NCI-H1436 treated with DMSO at 0.1 percent for 48 hours (cell line): ENCODE measurements at places on chromosomes 6 and 20.

DNA sequence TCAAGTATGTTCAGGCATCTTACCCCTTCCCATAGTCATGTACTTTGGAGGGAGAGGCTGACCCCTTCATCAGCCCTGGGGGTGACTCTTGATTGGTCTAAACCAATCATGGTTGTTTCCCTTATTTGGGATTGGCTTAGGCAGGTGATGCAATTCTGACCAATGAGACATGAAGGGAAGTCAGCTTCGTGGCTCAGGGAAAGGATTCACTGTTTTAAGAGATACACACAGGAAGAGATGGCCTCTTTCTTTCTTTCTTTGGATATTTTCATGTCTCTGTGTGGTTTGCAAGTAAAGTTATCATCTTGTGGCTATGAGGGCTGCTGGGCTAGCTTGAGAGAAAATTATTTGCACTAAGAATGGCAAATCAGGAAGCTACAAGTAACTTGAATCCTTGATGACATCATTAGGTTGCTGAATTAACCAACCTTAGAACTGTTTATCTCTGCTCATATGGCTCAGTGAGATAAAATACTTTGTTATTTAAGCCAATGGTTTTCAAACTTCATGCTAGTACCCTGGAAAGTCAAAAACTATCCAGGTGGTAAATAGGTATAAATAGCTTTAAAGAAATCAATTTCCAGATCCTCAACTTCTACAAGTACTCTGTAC lies 144.2 kb upstream of the CENPW start:
- DNase-seq = no peak

DNA sequence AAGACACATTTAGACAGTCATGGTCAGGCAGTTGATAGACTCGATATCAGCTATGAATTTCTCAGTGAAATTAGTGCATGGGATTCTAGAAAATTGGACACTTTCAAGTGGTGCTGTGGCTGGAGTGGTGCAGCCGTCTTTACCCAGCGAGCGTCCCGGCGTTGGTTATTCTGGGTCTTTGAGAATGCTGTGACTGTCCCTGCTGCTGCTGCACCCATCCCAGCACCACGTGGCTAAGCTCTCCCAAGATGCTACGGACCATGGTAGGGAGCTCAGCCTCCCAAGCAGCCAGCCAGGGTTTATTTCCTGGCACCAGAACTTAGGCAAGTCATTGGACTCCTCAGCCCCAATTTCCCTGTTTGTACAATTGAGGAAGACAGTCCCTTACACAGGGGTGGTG lies 147.2 kb upstream of the RPS6KA2 start:
- no peak for DNase-seq

- DNase-seq = no peak
Measured at GRCh38 chr6:84103029-84103428, 69.5 kb downstream of the MRAP2 start.

DNA sequence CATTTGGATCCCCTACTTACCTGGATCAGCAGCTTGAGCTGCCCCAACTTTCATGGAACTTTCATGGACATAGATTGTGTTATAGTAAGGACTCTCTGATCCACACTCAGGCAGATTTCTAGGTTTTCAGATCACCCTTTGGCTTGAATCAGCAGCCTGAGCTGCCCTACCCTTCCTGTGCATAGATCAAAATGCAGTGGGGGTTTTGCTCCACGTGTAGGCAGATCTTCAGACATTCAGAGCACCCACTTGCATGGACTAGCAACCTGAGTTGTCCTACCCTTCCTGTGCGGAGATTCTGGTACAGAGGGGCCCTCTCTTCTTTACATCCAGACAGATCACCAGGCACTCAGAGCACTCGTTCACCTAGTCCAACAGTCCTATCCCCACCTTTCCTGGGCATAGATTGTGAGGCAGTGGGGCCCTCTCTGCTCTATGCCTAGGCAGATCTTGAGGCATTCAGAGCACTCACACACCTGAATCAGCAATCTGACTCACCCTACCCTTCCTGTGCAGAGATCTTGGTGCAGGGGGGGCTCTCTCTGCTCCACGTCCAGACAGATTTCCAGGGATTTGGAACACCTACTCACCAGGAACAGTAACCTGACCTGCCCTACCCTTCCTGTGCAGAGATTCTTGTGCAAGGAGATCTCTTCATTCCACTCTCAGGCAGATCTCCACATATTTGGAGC lies 705.2 kb upstream of the NRSN1 start:
- no peak for DNase-seq

DNA sequence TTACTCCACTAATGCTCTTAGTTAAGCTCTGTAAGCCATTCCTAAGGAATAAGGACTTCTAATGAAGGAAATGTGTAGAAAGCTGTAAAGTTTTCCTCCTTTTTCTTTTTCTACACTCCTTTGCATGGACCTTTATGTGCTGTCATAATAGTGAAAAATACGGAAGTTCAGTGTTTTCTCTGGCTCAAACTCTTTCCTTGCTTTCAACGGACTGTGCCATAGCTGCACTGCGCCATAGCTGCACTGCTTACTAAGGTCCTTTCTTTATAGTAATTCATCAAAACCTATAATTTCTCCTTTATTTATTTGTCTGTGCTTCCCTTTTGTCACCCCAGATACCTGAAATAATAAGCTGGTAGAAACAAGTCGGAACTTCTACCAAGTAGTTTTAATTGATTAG lies 67.3 kb downstream of the RNF144B start:
- no peak for DNase-seq

- DNase-seq = no peak
Measured at GRCh38 chr6:121594053-121594452, 158.6 kb downstream of the GJA1 start.

DNA sequence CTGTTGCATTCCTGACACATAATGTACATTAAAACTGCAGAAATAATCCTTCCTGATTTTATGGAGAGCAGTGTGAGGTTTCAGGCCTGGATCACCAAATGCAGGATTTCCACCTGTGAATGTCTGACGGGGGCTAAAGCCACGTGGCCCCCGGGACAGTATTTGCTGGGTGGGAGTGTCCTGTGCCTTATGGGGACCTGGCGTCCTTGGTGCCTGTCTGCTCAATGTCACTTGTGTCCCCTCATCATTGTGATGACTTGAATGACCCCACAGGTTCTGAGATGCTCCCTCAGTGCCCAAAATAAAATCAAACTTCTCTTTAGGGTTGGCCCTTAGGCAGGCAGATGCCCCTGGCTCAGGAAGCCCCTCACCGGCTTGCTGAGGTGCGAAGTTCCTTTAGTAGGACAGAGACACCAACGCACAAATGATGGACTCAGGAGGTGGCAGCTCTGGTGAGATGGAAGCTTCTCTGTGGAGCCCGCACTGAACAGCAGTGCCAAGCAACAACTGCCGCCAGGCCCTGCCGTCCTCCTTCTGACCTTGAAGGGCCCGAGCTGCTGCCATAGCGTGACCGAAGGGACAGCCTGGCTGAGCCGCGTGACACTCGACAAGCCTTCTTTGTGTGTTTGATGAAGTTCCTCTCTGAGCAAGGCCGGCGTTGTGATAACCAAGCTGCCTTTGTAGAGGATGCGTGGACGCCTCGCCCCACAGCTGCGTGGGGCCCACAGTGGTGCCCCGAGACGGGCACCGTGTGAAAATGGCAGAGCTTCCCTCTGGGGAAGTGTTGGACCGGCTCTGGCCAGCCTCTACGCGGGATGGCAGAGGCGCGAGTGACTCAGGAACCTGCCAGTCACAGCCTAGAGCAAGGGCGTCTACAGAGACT lies 30.9 kb downstream of the FRMD1 start:
- no peak for DNase-seq
